Liver (tissue), 10 donors: ENCODE measurements at places on chromosomes 11 and 22. TPM values are rescaled to one million over a fixed set of nuclear protein-coding genes. Genes with fewer than 3 reads are reported as not detected.

DNA sequence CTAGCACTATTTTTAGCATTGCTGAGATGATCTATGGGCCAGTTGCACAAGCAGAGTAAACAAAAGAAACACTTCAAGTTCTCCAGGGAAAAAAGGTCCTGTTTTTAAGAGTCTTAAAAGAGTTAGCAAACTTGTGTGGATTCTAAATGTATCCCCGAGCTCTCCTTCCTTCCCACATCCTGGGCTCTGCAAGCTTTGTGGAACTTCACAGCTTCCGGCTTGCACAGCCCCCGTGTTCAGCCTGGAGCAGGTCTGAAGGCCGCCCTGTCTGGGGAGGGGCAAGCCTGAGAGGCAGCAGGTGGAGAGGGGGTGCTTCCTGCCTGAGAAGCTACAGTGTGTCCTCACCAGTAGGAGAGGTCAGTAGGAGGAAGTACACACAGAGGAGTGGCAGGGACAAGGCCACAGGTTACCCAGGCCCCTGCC, 35.1 kb upstream of the SUSD2 start:
- H3K27ac ChIP-seq: peak overlapping the region; percentile 47
- no peak overlapping the region for H3K4me3 ChIP-seq
- DNase-seq: no peak
- H3K27me3 ChIP-seq: no peaks in the 10 kb centered on the region
- H3K4me1 ChIP-seq: peaks cover 15% of the 10 kb centered on the region

DNA sequence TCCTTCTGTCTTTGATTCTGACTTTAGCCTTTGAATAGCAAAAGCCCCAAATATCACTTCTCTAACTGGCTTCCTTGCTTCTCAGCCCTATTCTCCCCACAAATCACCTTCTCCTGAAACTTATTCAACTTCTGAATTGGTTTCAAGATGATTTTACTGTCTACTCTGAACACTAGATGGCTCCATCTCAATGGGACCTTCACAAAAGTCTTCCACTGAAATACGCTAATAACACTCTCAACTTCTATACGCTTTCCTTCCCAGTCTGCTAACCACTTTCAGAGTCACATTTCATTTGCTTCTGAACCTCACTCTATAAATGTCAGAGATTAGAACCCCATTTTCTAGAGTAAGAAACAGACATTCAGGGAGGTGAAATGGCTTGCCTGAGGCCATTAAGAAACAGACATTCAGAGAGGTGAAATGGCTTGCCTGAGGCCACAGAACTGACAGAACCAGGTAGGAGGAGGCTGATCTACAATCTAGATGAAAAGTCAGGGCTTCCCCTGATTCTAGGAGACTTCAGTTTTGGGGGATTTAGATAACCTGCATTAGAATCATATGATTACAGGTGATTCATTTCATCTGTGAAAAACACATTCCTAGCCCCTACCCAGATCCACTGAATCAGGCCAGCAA, 20.6 kb downstream of the MORC2 start:
- H3K4me1 ChIP-seq: no peaks in the 10 kb centered on the region
- H3K4me3 ChIP-seq: no peak overlapping the region
- H3K27me3 ChIP-seq: no peaks in the 10 kb centered on the region
- DNase-seq: no peak
- peaks cover 49% of the 10 kb centered on the region for H3K36me3 ChIP-seq

DDTL gene
- 9.5 TPM for total RNA-seq

GRCh38 chr11:83161610-83162199, 4.8 kb downstream of the PCF11 start:
- peaks cover 22% of the 10 kb centered on the region for H3K36me3 ChIP-seq
- no peak overlapping the region for H3K27ac ChIP-seq
- no peaks in the 10 kb centered on the region for H3K27me3 ChIP-seq
- no peak for DNase-seq
- peaks cover 5% of the 10 kb centered on the region for H3K4me1 ChIP-seq

DNA sequence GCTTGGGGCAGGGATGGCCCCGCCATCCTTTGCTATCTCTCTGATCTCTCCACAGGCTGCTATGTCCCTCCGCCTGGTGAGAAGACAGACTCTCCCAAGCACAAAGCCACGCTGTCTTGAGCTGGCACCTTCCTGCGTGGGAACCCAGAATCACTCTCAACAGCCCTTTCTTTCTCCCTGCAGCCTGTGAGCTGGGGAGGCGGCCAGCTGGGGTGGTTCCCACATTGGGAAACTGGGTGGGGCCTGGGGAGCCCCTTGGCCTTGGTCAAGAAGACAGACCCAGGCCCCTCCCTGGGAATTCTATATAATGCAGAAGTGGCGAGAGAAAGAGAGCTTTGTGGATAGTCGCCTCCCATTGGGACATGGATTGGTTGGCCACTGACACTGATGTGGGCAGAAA, 129.0 kb upstream of the TIMP3 start:
- H3K36me3 ChIP-seq: no peaks in the 10 kb centered on the region
- H3K4me3 ChIP-seq: no peak overlapping the region
- no peak overlapping the region for H3K27ac ChIP-seq
- H3K4me1 ChIP-seq: peaks cover 8% of the 10 kb centered on the region

- peaks cover 2% of the 10 kb centered on the region for H3K27me3 ChIP-seq
- no peaks in the 10 kb centered on the region for H3K36me3 ChIP-seq
- no peak overlapping the region for H3K27ac ChIP-seq
- no peaks in the 10 kb centered on the region for H3K4me1 ChIP-seq
- H3K4me3 ChIP-seq: no peak overlapping the region
Observed at GRCh38 chr22:36838119-36839030, 21.5 kb upstream of the PVALB start.

GRCh38 chr11:1205987-1206331, 16.9 kb upstream of the MUC5B start:
- no peaks in the 10 kb centered on the region for H3K36me3 ChIP-seq
- no peaks in the 10 kb centered on the region for H3K27me3 ChIP-seq
- H3K4me1 ChIP-seq: no peaks in the 10 kb centered on the region
- no peak for DNase-seq
- H3K4me3 ChIP-seq: no peak overlapping the region
